ENCODE measurements at places on chromosomes 3 and 15. TPM values are rescaled to one million over a fixed set of nuclear protein-coding genes. Genes with fewer than 3 reads are reported as not detected.
A peak's percentile ranks its signal among the peaks of the same experiment; 100 is the strongest.

DNA sequence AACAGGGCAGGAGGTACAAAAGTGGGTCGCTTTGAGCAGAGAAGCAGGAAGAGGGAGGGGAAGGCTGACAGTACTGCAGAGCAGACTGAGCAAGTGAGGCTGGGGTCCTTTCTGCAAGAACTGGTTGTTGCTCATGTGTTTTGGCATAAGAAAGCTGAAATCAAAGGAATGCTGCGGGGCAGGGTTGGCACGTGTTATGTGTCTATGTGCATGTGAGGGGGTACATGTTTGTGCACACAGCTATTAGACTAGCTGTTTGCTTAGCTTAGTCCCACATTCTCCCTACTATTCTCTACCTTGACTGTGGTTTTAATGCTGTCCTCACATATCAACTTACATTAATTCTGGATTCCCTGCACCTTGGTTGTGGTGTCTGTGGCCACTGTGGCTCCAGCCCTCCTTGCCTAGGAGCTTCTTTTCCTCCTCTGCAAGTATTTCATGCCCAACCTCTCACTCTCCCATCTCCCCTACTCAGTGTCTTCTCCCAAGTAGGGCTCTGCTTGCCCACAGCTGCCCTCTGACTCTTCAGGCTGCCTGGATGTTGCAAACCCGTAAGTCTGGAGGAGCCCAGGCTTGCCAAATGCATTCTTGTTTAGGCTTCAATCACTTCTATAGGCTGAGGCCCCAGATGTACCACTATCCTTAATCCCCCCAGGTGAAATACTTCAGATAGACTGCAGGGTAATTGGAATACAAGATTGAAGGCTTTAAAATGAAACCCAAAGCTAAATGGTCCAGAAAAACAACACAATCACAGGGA is 4.8 kb downstream of the TAGLN3 start:
- peaks cover 3% of the 10 kb centered on the region for H3K36me3 ChIP-seq
- H3K27me3 ChIP-seq = peaks cover 52% of the 10 kb centered on the region
- peaks cover 20% of the 10 kb centered on the region for H3K4me1 ChIP-seq

DNA sequence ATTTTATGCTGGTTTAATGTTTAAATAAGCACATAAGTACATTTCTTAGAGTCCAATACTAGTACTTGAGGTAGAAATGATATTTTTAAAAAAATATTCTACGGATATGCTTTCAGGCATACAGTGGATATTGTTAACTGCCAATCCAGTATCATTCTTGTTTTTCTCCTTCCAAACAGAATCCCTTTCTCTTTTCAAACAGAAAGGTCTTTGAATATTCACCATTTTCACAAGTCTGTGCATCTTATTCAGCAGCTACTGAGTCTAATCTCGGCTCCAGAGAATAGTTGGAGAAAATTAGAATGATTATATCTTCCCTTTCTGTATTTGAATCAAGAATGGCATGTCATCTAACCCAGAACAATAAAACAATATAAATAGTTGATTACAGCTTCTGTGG is 174.5 kb downstream of the GOLGA6L6 start:
- H3K27me3 ChIP-seq = no peaks in the 10 kb centered on the region
- DNase-seq = no peak
- no peaks in the 10 kb centered on the region for H3K36me3 ChIP-seq
- no peak overlapping the region for H3K27ac ChIP-seq

GRCh38 chr3:124256599-124256998 is 264.7 kb upstream of the ROPN1 start:
- no peaks in the 10 kb centered on the region for H3K27me3 ChIP-seq
- H3K36me3 ChIP-seq = no peaks in the 10 kb centered on the region
- 0 out of 2 replicates have a peak overlapping the region, but pooled peaks have one; percentile 5 for H3K4me3 ChIP-seq
- peaks cover 36% of the 10 kb centered on the region for H3K4me1 ChIP-seq

DNA sequence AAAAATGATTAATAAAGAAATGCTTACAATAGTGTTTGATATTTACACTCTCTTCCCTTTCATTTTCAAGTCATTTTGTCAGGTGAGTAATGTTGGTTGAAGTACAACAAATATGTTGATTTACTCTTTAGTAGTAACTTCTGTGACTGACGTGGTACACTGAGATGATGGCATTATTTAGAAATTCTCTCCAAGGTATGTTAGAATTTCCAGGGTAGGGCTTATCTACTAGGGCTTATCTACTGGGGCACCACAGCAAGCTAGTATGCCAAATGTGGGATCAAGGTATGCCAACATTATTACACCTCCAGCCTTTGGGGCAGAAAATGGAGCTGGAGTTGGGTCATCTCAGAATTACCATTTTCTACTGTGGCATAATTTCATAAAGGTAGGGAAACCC is 157.4 kb upstream of the AGTR1 start:
- H3K27ac ChIP-seq = no peak overlapping the region
- H3K36me3 ChIP-seq = no peaks in the 10 kb centered on the region
- no peaks in the 10 kb centered on the region for H3K4me1 ChIP-seq
- H3K4me3 ChIP-seq = no peak overlapping the region
- no peaks in the 10 kb centered on the region for H3K27me3 ChIP-seq

DNA sequence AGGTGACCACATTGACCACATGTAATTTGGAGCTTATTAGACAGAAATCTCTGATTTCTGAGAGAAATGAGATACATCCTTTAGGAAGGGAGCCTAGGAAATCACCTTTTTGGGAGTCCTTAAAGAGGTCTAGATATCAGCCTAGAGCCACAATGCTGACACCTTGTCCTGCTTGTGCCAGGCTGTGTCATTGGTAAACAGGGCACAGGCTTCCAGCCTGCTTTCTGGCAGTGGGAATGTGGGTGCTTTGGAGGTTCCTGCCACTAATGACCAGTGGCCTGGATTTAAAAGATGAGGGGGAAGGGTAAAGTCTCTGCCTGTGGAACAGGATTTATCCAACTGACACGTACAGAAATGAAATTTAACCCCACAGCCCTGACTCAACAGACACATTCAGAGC is 169.8 kb upstream of the KBTBD8 start:
- H3K36me3 ChIP-seq = no peaks in the 10 kb centered on the region
- no peak for DNase-seq
- no peaks in the 10 kb centered on the region for H3K4me1 ChIP-seq
- no peak overlapping the region for H3K4me3 ChIP-seq
- no peaks in the 10 kb centered on the region for H3K27me3 ChIP-seq

- no peak overlapping the region for H3K4me3 ChIP-seq
- peaks cover 12% of the 10 kb centered on the region for H3K4me1 ChIP-seq
- H3K36me3 ChIP-seq = no peaks in the 10 kb centered on the region
- no peaks in the 10 kb centered on the region for H3K27me3 ChIP-seq
- DNase-seq = no peak
These were observed 11.3 kb upstream of the THRB start for GRCh38 chr3:24505691-24506550.

GRCh38 chr3:4838621-4839022 is 140.6 kb upstream of the BHLHE40 start:
- DNase-seq = no peak
- no peaks in the 10 kb centered on the region for H3K27me3 ChIP-seq
- H3K4me3 ChIP-seq = no peak overlapping the region
- no peak overlapping the region for H3K27ac ChIP-seq
- peaks cover 14% of the 10 kb centered on the region for H3K4me1 ChIP-seq
- H3K36me3 ChIP-seq = no peaks in the 10 kb centered on the region

- H3K4me1 ChIP-seq = no peaks in the 10 kb centered on the region
- no peak overlapping the region for H3K4me3 ChIP-seq
- no peak for DNase-seq
- no peaks in the 10 kb centered on the region for H3K27me3 ChIP-seq
- H3K27ac ChIP-seq = no peak overlapping the region
- H3K36me3 ChIP-seq = no peaks in the 10 kb centered on the region
These were observed 304.9 kb upstream of the POU1F1 start for GRCh38 chr3:87581240-87581639.

GRCh38 chr15:86915811-86916331 is 836.2 kb downstream of the AGBL1 start:
- DNase-seq = peak; percentile 36
- no peaks in the 10 kb centered on the region for H3K27me3 ChIP-seq
- no peaks in the 10 kb centered on the region for H3K36me3 ChIP-seq
- no peak overlapping the region for H3K27ac ChIP-seq
- peaks cover 21% of the 10 kb centered on the region for H3K4me1 ChIP-seq

DNA sequence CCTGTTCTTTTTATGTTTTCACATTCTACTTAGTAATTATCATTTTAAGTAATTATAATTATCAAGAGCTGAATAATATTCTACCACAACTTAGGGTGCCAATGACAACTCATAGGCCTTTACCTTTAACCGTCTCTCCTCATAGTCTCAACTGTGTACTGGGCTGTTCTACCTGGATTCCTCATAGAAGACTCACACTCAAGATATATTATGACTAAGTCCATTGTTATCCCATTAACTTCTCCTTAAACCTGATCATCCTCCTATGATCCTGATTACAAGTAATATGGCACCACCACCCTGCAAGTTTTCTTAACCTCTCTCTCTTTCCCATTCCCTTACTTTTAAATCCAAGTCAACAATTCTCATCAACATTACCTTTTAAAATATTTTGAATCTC is 285.9 kb upstream of the VEPH1 start:
- DNase-seq = no peak
- no peak overlapping the region for H3K4me3 ChIP-seq
- no peaks in the 10 kb centered on the region for H3K4me1 ChIP-seq

- no peak overlapping the region for H3K4me3 ChIP-seq
- H3K27me3 ChIP-seq = peaks cover 41% of the 10 kb centered on the region
- no peak for DNase-seq
- H3K36me3 ChIP-seq = no peaks in the 10 kb centered on the region
These were observed 40.5 kb downstream of the IMPG2 start for GRCh38 chr3:101279765-101280385.

GRCh38 chr15:92663250-92663951 is 7.8 kb upstream of the FAM174B start:
- no peak for DNase-seq
- H3K36me3 ChIP-seq = no peaks in the 10 kb centered on the region
- H3K27ac ChIP-seq = no peak overlapping the region
- peaks cover 29% of the 10 kb centered on the region for H3K27me3 ChIP-seq
- H3K4me3 ChIP-seq = no peak overlapping the region

TJP1 gene
- 129 TPM for total RNA-seq

GPR156 gene
- total RNA-seq = 0.72 TPM

UTS2B gene
- total RNA-seq = 0.55 TPM

PLA2G4D gene
- 0.07 TPM for total RNA-seq

KCNMB3 gene
- 2.3 TPM for total RNA-seq

LCMT2 gene
- 9.6 TPM for total RNA-seq
